Testis (tissue), 5 donors: ENCODE measurements at places on chromosomes 12 and 14. TPM values are rescaled to one million over a fixed set of nuclear protein-coding genes. Genes with fewer than 3 reads are reported as not detected.

GRCh38 chr12:26678697-26679660 is 154.0 kb downstream of the ITPR2 start:
- no peaks in the 10 kb centered on the region for H3K36me3 ChIP-seq
- no peaks in the 10 kb centered on the region for H3K27me3 ChIP-seq
- no peak overlapping the region for H3K4me3 ChIP-seq
- DNase-seq: no peak
- H3K27ac ChIP-seq: no peak overlapping the region
- no peaks in the 10 kb centered on the region for H3K4me1 ChIP-seq

DNA sequence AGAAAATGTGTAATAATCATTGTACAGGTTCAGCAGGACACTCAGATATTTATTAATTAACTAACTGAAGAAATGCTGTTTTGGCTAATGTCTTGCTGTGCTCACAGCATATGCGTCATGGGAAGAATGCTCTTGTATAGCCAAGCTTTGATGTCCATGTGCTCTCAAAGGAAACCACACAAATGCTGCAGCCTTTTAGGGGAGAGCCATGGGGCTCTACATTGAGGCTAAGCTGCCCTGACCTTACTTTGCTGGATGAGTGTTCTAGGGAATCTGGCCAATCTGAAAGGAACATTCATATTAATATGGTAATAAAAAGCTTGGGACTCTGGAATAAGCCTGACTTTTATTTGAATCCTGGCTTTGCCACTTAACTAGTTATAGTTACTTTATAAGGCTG is 9.5 kb upstream of the CRADD start:
- no peaks in the 10 kb centered on the region for H3K36me3 ChIP-seq
- no peak overlapping the region for H3K27ac ChIP-seq
- no peaks in the 10 kb centered on the region for H3K4me1 ChIP-seq

DNA sequence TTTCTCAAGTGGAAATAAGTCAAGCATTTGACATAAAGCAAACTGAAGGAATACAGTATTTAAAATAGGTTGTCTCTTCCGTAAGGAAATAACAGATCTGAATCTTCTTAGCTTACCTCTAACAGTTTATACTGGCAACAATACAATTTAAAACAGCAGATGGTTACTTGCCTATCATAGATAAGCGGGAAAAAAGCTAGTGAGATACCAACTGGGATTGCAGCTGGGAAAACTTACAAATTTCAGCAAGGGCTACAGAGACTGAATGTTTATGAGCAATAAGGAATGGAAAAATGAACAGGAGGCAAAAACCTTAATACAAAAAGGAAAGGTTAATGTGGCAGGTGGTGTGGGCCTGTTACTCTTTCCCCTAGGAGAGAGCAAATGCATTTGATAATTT is 220.0 kb downstream of the RASSF9 start:
- no peak overlapping the region for H3K27ac ChIP-seq
- no peaks in the 10 kb centered on the region for H3K36me3 ChIP-seq
- no peak overlapping the region for H3K4me3 ChIP-seq

DNA sequence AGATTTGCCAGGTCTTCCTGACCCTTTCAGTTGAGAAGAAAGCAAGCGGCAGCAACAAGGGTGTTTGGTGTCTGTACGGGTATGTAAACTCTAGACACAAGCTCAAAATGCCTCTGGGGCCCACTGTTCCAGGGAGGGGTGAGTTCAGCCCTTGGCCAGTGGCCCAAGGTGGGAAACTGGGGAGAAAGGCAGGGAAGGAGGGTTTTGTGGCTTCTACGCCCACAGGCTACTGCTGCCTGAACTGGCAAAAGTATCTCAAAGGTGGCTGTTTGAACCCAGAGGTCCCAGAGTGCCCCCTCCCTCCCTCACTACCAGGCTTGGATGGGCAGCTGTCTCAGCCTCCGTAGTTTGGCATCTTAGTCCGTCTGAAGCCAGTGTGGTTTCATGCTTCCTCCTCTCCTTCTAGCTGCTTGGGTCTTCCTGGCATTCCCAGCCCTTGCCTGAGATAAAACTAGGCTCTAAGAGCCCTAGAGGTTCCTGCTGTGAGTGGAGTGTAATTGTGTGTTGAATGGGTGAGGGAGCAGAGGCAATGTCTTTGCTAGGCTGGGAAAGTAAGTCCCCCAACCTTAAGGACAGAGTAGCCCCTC is 5.5 kb downstream of the HOXC5 start:
- peaks cover 4% of the 10 kb centered on the region for H3K4me1 ChIP-seq
- no peaks in the 10 kb centered on the region for H3K36me3 ChIP-seq
- DNase-seq: no peak
- H3K4me3 ChIP-seq: no peak overlapping the region

PTCSC3 gene
- total RNA-seq: not detected

GOLGA3 gene
- 72.3 TPM for total RNA-seq

DNA sequence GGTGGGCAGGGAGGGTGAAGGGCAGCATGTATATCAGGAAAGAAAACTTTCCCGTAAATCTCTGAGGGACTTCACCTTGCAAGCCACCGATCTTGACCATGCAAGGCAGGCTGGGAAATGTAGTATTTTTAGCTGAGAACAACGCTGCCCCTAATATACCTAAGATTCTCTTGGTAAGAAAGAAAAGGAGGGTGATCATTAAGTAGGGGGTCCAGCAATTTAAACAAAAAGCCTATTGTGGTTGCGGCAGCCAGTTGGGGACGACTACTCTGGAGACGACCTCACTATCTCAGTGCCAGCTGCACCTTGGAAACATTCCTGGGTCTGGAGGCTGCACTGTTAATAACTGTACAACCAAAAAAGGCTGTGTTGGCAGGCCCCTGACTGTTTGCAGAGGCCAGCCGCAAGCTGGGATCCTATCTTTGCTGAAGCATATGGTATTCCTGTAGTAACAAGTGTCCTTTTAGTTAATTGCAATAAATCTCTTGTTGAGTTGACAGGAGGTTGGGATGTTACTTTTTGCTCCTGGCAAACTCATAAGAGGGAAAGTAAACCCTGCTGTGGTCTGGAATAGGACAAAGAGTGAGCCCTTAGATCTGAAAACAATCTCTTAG is 6.4 kb downstream of the APOLD1 start:
- no peak overlapping the region for H3K4me3 ChIP-seq
- peak overlapping the region; percentile 33 for H3K27ac ChIP-seq
- DNase-seq: peak; percentile 74
- H3K27me3 ChIP-seq: no peaks in the 10 kb centered on the region
- peaks cover 37% of the 10 kb centered on the region for H3K4me1 ChIP-seq
- H3K36me3 ChIP-seq: no peaks in the 10 kb centered on the region

GRCh38 chr12:43099691-43100163 is 452.3 kb downstream of the ADAMTS20 start:
- H3K36me3 ChIP-seq: no peaks in the 10 kb centered on the region
- H3K4me1 ChIP-seq: peaks cover 2% of the 10 kb centered on the region
- no peak for DNase-seq
- no peak overlapping the region for H3K27ac ChIP-seq

DNA sequence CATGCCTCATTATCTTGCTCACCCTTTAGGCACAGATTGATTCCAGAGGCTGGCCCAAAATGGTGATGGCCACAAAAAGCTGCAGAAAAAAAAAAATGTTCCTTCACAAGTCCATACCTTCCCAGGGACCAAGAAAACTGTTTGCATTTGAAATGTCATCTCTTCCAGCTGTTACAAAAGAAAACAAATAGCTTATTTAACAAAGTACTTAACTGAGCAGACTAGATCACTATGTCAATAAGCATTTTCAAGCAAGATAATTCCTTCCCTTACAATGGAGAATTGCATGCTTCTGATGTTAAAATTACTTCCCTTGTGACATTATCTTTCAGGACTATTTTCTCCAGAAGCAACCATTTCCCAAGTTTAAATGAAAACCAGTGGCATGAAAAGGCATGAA is 377.9 kb upstream of the KITLG start:
- no peaks in the 10 kb centered on the region for H3K4me1 ChIP-seq
- no peak overlapping the region for H3K27ac ChIP-seq
- DNase-seq: no peak
- no peaks in the 10 kb centered on the region for H3K27me3 ChIP-seq
- H3K36me3 ChIP-seq: no peaks in the 10 kb centered on the region
- no peak overlapping the region for H3K4me3 ChIP-seq

PABPN1 gene
- 194 TPM for total RNA-seq

DNA sequence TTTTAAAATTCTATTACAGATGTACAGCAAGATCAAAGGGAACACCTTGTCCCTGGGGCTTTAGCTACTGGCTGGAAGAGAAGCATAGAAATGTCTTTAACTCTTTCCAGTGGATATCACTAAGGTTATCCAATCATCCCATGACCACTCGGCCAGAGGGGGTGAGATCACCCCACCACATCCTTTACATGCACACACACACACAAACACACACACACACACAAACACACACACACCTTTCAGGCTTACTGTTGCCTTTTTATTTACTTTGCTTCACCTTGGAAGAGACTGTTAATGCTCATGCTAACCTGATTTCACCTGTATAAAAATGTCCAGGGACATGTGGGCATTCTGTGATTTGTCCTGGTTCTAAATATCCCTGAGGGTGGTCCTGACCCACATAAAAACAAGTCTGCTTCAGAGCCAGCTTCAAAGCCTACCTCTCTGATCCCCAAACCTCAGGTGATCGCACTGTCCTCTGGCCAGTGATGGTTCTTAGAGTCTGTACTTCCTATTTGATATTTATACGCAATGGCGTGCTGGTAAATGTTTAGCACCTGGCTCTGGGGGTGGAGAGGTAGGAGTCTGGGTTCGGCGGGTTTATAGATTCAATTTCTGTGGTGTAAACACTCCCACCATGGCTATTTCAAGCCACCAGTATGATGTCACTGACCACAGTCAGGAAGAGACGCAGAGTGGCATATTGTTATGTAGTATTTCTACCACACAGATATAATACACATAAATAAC is 166.1 kb upstream of the EEA1 start:
- no peak for DNase-seq
- H3K27me3 ChIP-seq: no peaks in the 10 kb centered on the region
- H3K4me1 ChIP-seq: no peaks in the 10 kb centered on the region

ANKRD33 gene
- total RNA-seq: 0.68 TPM

PTPRB gene
- total RNA-seq: 10.9 TPM

CLSTN3 gene
- 22.7 TPM for total RNA-seq

NKX2-1 gene
- 0.79 TPM for total RNA-seq

DAO gene
- 0.81 TPM for total RNA-seq

GRCh38 chr14:44339862-44340261 is 167.2 kb downstream of the FSCB start:
- H3K27me3 ChIP-seq: no peaks in the 10 kb centered on the region
- H3K4me3 ChIP-seq: no peak overlapping the region
- no peaks in the 10 kb centered on the region for H3K36me3 ChIP-seq
- no peak overlapping the region for H3K27ac ChIP-seq
- no peak for DNase-seq

GRCh38 chr12:48119834-48120195 is 651 bp downstream of the PFKM start:
- H3K4me1 ChIP-seq: peaks cover 9% of the 10 kb centered on the region
- H3K27me3 ChIP-seq: no peaks in the 10 kb centered on the region
- no peaks in the 10 kb centered on the region for H3K36me3 ChIP-seq
- no peak for DNase-seq
- peak overlapping the region; percentile 83 for H3K4me3 ChIP-seq

GRCh38 chr12:43840338-43840737 is 4.5 kb downstream of the TMEM117 start:
- H3K4me3 ChIP-seq: no peak overlapping the region
- H3K4me1 ChIP-seq: peaks cover 9% of the 10 kb centered on the region
- DNase-seq: no peak

CMKLR1 gene
- total RNA-seq: 2.4 TPM

DNA sequence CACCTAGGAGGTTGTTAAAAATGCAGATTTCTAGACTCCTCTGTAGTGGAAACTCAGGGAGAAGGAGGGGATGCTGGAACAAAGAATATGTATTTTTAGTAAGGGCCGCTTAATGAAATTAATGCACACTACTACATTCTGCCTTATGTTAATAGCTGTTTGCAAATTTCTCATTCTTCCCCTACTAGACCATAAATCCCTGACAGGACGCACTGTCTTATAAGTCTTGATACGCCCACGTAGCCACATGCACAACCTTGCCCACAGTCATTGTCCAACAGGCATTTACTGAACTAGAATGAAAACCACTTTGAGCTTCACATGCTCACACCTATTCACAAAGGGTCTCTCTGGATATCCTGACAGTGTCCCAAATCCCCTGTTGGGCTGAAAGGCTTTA is 10.5 kb downstream of the KRT2 start:
- no peak overlapping the region for H3K27ac ChIP-seq
- no peaks in the 10 kb centered on the region for H3K27me3 ChIP-seq
- no peaks in the 10 kb centered on the region for H3K36me3 ChIP-seq
- no peak for DNase-seq
- no peak overlapping the region for H3K4me3 ChIP-seq
- H3K4me1 ChIP-seq: no peaks in the 10 kb centered on the region
